ENCODE measurements at places on chromosomes 11 and 22.

- no peak for DNase-seq
Measured at GRCh38 chr11:75355051-75355450, 3.6 kb upstream of the ARRB1 start.

GRCh38 chr22:46425016-46425415, 89.5 kb downstream of the TRMU start:
- DNase-seq = no peak

DNA sequence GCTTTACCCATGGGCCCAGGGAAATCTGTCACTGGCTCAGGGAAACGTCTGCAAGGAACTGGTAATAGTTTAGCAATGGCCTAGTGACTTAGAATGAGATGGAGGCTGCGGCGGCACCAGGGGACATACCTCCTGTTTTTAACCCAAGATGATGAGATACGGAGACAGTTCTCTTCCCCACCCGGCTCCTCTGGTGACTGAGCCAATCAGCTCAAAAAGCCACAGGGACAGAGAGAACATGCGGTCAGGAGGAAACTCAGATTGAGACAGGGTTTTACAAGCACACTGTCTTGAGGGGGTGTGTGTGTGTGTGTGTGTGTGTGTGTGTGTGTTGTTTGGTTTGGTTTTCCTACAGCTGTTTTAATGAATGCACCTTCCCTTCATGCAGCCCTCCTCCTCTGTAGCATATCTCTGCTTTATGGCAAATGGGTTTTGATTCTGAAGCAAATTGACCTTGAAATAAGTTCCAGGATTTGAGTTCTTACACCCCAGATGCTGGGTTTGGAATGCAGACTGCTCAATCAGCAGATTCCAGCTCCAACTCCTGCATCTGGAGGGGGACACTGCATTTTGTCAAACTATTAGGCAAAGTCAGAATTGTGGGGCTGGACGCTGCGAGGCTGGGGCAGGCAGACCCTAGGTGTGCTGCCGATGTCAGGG, 246.2 kb downstream of the NTM start:
- DNase-seq = no peak

- no peak for DNase-seq
Measured at GRCh38 chr11:129317571-129317970, 58.1 kb upstream of the BARX2 start.

DNA sequence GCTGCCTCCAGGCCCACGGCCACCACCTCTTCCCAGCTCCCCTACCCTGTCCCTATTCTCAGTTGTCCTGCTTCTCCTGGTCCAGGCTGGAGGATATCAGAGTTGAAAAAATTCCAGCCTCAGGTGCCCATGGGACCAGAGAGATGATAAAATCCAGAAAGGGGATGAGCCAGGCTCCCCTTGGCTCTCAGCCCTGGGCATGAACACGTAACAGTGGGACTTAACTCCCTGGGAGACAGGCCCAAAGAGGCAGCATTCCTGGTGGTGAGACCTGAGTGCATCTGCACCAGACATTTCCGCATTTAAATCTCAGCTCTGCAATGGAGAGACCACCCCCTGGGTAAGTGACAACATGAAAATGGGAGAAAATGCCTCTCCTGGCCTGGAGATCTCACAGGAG, 10.4 kb upstream of the SLC39A13 start:
- DNase-seq = no peak

DNA sequence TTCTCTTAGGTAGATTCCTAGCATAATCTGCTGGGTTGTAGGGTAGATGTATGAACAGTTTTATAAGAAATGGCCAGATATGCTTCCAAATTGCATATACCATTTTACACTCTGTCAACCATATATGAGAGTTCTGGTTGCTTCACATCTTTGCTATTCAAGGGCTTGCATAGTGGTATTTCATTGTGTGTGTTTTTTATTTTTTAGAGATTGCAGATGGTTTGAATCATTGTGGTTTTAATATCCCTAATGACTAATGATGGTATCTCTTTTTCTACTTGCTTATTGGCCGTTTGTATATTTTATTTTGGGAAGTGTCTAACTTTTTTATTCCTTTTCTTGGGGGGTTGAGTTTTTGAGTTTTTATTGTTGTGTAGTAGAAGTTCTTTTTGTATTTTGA, 26.9 kb downstream of the RNF214 start:
- DNase-seq = no peak

DNA sequence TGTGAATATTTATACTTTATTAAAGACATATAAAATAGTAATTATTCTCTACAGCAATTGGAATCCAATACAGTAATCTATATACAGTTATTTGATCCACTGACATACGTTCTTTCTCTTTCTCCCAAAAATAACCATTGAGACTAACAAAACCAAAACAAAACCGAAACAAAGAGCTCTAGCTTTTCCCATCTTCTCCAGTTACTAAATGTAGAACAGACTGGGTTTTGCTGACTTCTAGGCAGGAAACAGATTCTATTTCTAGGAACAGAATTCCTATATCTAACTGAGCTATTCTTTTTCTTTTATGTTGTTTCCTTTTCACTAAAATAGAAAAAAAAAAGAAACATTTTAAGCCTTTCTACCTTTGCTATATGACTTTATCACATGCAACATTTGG, 80.1 kb downstream of the PACS1 start:
- DNase-seq = no peak

GRCh38 chr11:995044-995751, 41.3 kb downstream of the MUC6 start:
- DNase-seq = no peak

GRCh38 chr11:65780770-65781151, at the start of gene AP5B1:
AP5B1 (minus strand) TSS chr11:65780976; CDS start chr11:65780591, 385 bp downstream.
- DNase-seq = peak; percentile 69

GRCh38 chr11:61162092-61162941, 1.1 kb upstream of the VPS37C start:
- DNase-seq = no peak

DNA sequence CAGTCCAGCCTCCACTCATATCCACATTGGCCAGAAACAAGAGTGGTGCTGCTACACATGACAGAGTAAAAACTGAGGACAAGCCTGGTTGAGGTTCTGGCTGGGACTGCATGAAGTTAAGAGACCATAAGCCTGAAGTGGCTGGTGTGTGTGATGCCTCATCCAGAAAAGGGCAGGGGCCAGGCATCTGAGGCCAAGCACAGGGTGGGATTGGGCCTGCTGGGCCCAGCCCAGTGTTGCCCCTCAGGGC, 25.3 kb downstream of the ARVCF start:
- no peak for DNase-seq

DNA sequence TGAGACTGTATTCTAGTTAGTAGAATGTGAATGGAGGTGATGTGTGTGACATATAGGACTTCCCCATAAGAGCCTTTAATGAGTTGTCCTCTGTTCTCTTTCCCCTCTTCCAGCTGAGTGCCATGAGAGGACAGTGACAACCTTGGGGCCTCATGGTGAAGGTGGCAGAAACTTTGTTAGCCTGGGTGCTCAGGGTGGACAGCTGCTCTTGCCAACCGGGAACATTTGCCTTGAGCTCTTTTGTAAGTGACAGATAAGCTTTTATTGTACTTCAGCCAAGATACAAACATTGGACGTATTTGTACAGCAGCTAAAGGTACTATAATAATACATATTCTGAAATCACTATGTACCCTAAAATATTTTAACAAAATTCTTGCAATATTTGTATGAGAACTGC, 33.0 kb upstream of the PLET1 start:
- DNase-seq = peak; percentile 51

- no peak for DNase-seq
Measured at GRCh38 chr11:105268404-105269062, 129.0 kb upstream of the CARD18 start.

- no peak for DNase-seq
Measured at GRCh38 chr11:2294926-2295290, 6.8 kb downstream of the C11orf21 start.

GRCh38 chr22:48492366-48493320, 1335.0 kb downstream of the BRD1 start:
- DNase-seq = no peak

GRCh38 chr11:1763796-1764661, at the start of gene CTSD:
CTSD (minus strand) TSS chr11:1763927; CDS start chr11:1763859, 68 bp downstream.
- DNase-seq = peak; percentile 90

DNA sequence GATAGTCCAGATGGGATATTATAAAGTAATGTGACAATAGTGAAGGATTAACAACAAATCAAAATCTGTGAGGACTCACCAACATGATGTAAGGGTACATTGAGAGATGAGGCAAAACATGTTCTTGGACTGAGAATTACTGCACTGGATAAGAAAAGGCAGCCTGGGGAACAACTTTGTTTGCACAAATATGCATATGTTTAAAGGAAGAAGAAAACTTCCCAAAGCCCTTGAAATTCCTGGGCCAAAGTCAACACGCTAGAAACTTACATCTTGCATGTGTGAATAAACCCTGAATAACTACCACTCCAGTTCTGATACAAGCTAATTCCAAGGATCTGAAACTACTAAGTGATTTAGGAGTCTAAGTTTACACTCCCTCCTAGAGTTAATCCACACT, 1.1 kb downstream of the OR52A5 start:
- no peak for DNase-seq

DNA sequence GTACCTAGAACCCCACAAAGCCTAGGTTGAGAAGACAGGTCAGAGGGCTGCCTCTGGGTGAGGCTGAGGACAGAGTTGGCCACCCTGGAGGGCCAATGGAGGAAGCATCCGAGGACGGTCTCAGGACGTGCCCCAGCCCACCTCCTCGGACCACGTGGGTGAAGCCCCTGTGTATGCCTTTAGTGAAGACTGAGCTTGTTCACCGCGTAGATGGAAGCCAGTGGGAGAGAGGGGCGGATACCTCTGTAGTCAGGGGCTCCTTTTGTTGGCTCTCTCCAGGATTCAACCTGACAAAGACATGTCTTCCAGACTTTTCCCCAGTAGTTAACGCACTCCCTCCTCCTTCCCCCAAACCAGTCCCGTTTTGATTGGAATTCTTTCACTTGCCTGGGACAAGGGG, 110.7 kb downstream of the ZBTB16 start:
- no peak for DNase-seq

DNA sequence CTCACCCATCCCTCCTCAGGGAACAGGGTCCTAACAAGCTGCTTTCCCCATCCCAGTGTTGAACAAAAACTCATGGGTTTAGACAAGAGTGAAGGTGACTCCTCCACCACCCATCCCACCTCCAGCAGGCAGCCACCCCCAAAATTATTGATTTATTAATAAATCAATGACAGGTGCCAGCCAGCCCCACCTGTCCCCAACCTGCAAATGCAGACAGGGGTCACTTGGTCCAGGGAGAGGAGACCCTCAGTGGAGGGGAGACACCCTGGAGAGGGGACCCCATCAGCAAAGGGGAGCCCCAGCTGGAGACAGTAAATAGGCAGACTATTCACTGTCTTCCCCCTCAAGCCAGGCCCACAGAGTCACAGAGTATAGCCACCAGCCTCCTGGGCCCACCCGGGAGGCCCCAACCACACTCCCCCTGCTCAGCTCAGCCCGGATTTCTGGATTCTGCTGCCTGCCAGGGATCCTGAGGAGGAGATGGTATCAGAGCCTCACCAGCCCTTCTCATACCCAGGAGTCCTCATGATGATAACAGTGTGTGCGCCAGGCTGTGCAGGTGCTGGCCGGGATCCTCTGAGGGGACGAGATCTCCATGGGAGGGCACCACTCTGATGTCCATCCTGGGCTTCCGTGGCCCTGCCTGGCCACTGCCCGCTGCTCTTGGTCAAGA, 8.8 kb upstream of the CD81 start:
- DNase-seq = no peak

- DNase-seq = no peak
Measured at GRCh38 chr22:28547132-28547842, 132.4 kb downstream of the TTC28 start.

GRCh38 chr22:40053460-40053859, 58.7 kb downstream of the FAM83F start:
- no peak for DNase-seq

DNA sequence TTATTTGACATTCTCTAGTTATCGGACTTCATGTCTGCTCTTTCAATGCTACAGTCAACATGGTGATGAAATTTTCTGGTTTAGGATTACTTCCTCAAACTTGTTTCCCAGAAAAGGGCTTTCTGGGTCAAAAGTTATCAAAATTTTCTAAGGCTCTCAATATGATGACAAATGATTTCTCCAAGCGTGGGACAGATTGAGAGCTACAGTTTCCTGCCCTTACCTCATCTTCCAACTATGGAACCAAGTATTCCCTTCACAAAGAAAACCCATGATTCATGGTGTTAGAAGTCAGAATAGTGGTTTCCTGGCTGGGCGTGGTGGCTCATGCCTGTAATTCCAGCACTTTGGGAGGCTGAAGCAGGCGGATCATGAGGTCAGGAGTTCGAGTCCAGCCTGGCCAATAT, 17.8 kb downstream of the MYO18B start:
- no peak for DNase-seq

DNA sequence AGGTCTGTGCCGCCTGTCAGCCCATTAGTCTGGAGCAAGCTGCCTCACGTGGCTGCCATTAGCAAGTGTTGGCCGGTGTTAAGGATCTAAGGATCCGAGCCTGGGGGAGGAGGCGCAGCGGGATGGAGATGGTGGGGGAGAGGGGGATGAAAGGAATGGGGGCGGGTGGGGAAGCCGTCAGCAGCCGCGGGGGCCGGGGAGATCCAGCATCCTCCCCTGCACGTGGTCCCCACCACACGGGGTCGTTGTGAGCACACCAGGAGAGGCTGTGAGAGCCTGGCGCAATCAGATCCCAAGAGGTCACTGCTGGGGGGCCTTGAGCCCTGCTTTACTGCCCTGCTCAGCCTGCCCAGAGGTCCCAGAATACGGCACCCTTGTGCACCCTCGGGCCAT, 7.3 kb downstream of the CABP7 start:
- peak; percentile 45 for DNase-seq

- no peak for DNase-seq
Measured at GRCh38 chr11:89436071-89436470, 55.1 kb downstream of the NOX4 start.

GRCh38 chr11:63505857-63506528, at the start of gene LGALS12:
LGALS12 (plus strand) TSS chr11:63506084; CDS start chr11:63506459, 375 bp downstream.
- DNase-seq = no peak

DNA sequence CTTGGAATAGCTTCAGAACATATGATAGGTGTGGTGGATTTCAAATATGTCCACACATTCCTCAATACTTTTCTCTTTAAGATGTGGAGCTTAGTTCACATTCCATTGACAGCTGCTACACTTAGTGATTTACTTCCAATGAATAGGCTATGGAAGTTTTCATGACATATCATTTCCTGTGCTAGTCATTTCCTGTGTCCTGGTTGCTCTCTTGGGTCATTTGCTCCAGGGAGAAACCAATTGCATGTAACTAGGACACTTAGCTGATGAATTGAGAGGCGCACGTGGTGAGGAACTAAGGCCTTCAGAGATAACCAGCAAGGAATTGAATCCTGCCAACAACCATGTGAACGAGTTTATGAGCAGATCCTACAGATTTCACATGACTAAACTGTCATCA, 120.9 kb downstream of the SLC17A6 start:
- no peak for DNase-seq
